Progenitor cell of endocrine pancreas (in vitro differentiated cells): ENCODE measurements at places on chromosomes 5 and 9. TPM values are rescaled to one million over a fixed set of nuclear protein-coding genes. Genes with fewer than 3 reads are reported as not detected.

DNA sequence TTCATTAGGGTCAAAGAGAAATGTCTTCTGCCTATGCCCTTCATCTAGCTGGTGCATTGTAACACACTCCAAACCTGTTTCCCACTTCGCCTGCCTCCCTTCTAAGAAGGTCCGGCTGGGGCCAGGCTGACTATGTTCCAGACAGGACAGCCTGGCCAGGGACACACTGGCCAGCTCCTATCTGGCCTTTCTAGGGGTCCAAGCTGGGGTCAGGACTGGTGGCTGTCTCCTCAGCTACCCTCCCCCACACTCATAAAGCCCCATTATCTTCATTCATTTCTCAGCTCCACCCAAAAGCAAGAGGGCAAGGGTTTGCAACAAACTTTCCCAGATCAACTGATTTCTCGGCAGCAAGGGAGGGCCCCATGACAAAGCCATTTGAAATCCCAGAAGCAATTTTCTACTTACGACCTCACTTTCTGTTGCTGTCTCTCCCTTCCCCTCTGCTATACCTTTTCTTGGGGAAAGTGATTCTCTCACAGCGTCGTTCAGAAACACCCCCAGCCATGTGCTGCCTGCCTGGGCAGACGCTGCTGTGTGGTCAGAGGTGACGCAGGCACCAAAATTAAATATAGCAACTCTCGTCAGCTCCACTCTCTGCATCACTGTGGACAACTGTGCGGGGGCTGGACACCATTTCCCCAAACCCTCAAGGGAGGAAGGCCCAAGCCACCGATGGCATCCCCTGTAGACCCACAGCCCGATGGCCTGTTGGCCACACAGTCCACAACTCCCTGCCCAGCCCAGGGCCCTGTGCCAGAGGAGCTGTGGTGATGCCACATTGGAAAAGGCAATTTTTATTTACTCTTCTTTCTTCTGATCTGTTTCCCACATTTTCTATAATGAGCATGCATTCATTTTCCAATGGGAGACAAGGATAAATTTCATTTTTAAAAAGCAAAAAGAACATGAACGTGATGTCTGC lies 6.1 kb downstream of the IL13 start:
- no peak for DNase-seq

GRCh38 chr9:118761016-118761790 lies 608.0 kb downstream of the BRINP1 start:
- DNase-seq: no peak

GRCh38 chr9:8468045-8468637 lies 668.6 kb upstream of the DMAC1 start:
- no peak for DNase-seq

- DNase-seq: no peak
These were observed 488.8 kb downstream of the CDK5RAP2 start for GRCh38 chr9:120091206-120091605.

- DNase-seq: no peak
These were observed 225.7 kb downstream of the MAST4 start for GRCh38 chr5:66821688-66822429.

DNA sequence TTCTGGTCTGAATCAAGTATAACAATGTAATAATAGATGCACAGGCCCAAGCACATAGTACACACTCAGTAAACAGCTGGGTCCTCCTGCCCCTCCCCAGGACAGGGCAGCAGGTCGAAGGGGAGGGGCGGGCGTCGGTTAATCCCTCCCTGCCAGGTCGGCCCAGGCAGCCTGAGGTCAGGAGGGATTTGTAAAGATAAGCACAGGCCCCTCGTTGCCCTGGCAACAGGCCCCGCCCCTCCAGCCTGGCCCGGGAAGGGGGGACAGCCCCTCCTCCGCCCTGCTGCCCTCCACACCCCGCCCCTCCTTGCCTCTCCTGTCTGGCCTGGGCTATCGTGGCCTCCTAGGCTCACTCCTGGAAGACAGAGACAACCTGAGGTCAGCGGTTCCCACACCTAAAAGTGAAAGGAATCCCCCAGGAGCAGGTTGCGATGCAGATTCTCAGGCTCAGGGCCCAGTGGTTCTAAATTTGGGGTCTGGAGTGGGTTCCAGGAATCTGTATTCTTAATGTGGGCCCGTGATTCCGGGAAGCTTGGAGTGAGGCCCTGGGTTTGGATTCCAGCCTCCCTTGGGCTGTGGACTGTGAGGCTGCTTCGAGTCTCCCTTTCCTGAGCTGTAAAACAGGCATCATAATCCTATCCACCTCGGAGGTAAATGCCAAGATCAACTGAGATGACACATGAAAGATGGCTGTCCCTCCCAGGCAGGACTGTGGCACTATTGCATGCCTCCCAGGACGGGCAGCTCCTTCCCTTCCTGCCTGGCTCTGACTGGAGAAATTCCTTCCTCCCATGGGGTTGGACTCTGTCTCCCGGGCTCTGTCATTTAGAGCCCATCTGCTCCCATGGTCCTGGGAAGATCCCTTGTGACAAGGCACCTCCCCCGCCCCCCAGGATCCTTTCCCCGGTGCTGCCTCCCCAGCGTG lies 4.4 kb downstream of the CRB2 start:
- DNase-seq: peak; percentile 93

C9orf153 gene
- 0.69 TPM in 1 of 2 replicates, not detected in the other for total RNA-seq

GRCh38 chr9:23372703-23373102 lies 453.3 kb downstream of the ELAVL2 start:
- no peak for DNase-seq

DNA sequence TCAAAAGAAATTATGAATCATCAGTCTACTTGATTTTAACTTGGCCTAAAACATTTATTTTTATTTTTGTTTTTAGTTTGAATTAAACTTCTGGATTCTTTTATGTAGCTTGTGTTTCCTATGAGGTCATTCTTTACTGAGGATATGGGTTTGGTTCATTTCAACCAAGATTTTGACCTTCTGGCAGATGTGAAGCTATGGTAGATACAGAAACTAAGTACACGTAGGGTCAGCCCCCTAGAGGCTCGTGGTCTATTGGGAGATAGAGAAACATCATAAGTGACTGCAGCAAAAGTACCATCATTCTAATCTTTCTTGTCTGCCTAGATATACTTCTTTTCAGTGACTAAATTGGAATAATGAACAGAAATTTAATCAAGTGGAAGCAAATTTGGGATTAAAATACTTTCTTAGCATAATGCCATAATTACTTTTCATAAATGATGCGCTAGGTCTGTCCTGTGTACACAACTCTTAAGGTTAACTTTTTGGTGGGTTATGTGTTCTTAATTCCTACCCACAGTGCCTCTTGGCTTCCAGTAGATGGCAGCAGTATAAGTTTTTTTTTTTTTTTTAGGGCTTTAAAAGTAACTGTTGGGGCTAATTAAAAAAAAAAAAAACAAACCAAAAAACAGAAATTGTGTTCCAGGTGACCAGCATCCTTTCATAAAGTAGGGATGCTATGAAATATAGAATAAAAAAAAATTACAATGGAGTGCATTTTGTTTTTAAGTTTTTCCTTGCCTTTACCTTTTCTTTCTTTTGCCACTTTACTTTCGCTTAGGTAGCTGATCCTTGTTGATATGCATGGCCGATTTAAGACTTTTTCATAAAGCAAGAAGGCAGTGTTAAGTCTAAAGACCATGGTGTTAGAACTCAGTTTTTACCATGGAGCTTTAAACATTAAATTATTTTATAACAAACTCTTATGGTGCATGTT lies 49.9 kb downstream of the LRRTM2 start:
- no peak for DNase-seq

MFAP3 gene
- total RNA-seq: 39.1 and 42.5 TPM in 2 replicates

- DNase-seq: no peak
These were observed 13.5 kb downstream of the RLN1 start for GRCh38 chr9:5326187-5326586.

LHX6 gene
- total RNA-seq: 1.6 and 3.1 TPM in 2 replicates

ENTPD8 gene
- total RNA-seq: 2.7 and 3.2 TPM in 2 replicates

DNA sequence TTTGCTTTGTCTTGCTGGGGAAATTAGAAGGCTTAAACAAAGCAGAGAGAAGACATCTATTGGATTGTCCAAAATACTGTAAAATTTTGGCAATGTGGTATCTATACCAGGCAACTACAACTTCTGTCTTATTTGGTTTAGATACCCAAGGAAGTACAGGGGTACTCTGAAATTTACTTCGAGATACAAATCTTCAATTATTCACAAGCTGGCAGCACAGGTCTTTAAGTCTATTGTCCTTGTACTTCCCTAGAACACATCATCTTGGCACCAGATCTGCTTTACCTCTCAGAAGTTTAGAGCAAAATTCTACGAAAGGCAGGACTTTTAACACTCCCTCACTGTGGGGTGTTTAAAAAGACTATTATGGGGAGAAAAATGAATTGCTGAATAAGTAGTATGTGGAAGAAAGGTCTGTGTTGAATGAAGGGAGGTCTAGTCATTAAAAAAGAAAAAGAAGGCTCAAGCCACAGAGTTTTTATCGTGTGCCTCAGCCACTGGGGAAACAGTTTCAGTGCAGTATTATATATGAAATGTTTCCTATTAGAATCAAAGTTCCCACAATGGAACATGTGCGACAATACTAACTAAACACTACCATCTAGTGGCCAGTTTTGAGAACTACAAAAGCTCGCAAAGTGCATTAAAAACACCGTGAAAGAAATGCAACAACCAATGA lies 93.7 kb downstream of the PDE4D start:
- DNase-seq: no peak

DNA sequence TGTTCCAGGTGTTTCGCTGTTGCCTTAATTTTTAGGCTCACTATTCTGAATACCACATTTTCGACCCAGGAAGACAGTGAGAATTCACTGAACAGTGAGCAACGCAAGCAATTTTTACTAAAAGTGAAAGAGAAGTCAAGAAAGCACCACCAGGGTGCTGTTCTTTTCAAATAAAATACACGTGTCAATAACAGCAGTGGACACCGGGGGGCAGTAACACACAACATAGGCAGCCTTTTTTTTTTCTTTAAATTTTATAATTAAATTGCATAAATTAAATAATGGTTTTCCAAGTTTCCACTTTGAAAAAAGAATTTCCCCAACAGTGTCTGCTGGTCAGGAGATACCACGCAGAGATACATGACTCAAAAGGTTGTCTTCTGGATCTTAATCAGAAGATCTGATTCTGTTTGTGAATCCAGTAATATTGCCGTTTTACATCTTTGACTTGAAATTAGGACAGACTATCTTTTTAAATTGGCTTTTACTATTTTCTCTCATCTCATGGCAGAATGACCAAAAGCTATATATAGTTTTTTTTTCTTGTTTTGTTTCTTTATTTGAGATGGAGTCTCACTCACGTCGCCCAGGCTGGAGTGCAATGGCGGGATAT lies 47.1 kb upstream of the SH3GL2 start:
- no peak for DNase-seq

GGTA1 gene
- not detected in 2 replicates for total RNA-seq

GRCh38 chr9:81664638-81665222 lies 24.6 kb downstream of the TLE1 start:
- DNase-seq: no peak

SARDH gene
- 4.2 and 5.1 TPM in 2 replicates for total RNA-seq

DNA sequence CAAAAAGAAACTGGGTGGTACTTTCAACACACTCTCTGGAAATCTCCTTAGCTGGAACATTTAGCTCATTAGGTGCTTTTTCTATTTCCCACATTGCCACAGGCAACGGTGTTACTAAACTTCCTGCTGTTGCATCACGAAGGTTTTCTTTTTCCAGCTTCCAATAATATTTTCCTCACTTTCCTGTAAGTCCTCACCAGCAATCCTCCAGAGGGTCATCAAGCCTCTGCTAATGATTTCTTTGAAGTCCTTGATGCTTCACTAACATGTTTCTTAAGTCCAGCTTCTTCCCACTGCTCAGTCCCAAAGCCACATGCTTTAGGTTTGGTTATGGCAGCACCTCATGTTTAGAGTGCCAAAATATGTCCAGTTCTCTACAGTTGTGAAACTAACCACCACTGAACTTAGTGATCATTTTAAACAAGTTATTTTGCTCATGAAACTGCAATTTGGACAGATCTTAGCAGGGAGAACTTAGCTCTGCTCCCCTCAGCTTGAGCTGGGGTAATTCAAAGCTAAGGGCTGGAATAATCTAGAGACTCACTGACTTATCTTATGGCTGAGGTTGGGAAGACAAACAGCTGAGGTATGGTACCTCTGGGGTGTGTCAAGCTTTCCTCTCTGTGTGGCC lies 39.9 kb upstream of the RETREG1 start:
- no peak for DNase-seq

SHOC1 gene
- total RNA-seq: not detected in 2 replicates

CDX1 gene
- total RNA-seq: 0.31 and 0.43 TPM in 2 replicates

MYMK gene
- total RNA-seq: not detected in 2 replicates

GRCh38 chr9:107178293-107178692 lies 104.8 kb upstream of the RAD23B start:
- no peak for DNase-seq

- no peak for DNase-seq
These were observed 19.6 kb downstream of the ADAMTSL2 start for GRCh38 chr9:133553973-133554713.

CCNI2 gene
- total RNA-seq: 0.36 and 0.49 TPM in 2 replicates

GRCh38 chr5:148949841-148950470 lies 112.9 kb downstream of the SH3TC2 start:
- DNase-seq: no peak

TMEM232 gene
- 7.1 and 8.4 TPM in 2 replicates for total RNA-seq

TMEM174 gene
- total RNA-seq: not detected in 2 replicates

- no peak for DNase-seq
These were observed 148.5 kb downstream of the SGCD start for GRCh38 chr5:156475182-156476157.

GRCh38 chr5:62288118-62288517 lies 17.9 kb upstream of the KIF2A start:
- DNase-seq: no peak

- no peak for DNase-seq
These were observed 222.7 kb upstream of the ACO1 start for GRCh38 chr9:32161720-32162119.

DNA sequence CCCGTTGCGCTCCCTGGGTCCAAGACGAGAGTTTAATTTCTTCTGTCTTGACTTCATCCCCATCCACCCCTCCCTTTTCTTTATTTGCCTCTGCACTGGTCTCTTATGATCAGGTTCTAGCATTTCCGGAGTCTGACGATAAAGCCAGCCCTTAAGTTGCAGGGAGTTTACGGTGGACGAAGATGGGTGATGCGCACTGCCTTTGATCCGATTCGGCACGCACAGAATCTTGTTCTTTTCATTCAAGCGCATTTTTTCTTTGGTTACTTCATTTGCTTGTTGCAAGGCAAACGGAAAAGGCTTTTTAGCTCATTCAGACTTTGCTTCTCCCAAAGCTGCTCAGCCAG lies 488 bp upstream of the MCTP1 start:
- no peak for DNase-seq

AK8 gene
- total RNA-seq: 1.1 and 1.9 TPM in 2 replicates

SLC4A9 gene
- total RNA-seq: 0.31 and 0.58 TPM in 2 replicates

GRCh38 chr9:16571127-16571802 lies 299.2 kb downstream of the BNC2 start:
- DNase-seq: no peak
